ENCODE measurements at places on chromosomes 2 and 18.
A peak's percentile ranks its signal among the peaks of the same experiment; 100 is the strongest.

DNA sequence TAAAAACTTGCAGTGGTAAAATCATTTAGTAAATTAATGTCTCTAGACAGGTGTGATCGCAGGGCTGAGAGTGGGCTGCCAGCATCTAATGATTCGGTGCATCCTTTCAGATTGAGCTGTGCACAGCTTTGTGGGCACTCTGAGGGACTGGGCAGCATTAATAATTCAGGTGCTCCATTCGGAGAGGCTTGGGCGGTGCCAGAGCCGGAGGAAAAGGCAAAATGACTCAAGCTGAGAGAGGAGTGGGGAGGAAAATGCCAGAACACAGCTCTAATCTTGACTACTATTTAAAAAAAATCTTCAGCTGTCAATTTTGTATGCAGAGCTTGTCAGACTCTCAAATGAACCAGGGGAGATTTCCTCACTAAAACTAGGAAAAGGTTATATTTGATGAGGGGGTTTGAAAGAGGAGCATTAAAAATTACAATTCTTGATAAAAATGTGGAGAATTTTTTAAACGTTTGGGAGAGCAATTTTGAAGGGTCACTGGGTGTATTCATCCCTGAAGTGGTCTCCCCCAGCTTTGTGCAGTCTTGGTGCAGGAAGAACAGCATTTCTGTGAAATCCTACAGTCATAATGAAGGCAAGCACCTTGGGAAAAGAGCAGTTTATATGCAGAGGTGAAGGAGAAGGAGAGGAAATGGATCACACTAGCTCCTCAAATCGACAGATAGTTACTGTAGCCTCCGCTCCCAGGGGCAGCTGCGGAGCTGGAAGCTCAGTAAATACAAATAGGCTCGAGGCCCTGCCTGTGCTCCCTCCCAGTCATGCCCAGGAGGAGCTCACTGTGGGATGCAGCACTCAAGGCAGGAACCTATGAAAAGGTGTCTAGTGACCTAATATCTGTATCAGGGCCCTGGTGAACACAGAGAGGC is 535.4 kb upstream of the RAB6C start:
- no peak for DNase-seq

GRCh38 chr18:48599391-48599790 is 60.6 kb downstream of the CTIF start:
- no peak for DNase-seq

DNA sequence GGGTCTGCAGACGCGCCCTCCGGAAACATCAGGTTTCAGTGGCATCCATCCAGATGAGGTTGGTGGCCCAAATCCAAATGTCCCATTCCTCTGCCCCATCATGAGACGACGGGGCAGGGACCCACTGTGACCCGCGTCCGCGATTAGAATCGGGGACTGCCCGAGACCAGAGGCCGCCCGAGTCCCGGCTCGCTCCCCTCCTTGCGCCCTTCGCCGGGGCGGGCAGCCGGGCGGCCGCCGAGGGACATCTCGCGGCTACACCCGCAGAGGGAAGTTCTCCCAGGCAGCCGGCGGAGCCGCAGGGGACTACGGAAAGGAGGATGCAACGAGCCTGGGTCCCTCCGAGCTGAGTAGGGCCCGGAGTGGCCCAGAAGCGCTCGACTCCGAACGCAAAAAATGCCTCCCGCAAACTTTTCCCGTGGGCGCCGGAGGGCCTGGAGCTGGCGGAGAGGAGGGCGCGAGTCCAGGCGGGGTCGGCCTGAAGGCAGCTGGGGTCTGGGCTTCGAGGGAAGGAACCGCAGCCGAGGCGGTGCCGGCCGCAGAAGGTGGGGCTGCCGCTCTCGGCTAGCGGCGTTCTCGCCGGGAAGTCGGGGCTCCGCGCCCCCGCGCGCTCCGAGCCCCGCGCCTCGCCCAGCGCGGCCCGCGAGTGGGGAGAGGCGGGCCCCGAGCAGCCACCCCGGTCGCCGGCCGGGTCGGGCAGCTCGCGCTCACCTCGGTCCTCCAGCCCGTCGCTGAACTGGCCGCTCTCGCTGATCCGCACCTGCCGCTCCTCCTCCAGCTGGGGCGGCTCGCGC is 580 bp downstream of the TMEM163 start:
- no peak for DNase-seq

DNA sequence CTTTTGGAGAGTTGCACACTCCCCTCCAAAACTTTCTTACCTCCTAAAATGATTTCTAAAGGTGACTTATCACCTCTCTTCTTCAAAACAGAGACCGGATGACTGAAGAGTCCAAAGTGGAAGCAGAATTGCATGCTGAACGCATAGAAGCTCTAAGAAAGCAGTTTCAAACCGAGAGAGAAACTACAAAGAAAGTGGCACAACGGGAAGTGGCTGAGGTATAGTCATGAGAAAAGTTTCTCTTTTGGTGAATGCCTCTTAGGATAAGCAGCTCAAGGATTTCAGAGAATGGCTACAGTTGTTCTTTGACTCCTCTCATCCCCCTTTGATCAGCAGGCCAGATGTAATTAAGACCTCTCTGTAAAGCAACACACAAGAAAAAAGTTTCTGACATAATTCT is 73.6 kb downstream of the GTF3C3 start:
- DNase-seq: no peak

DNA sequence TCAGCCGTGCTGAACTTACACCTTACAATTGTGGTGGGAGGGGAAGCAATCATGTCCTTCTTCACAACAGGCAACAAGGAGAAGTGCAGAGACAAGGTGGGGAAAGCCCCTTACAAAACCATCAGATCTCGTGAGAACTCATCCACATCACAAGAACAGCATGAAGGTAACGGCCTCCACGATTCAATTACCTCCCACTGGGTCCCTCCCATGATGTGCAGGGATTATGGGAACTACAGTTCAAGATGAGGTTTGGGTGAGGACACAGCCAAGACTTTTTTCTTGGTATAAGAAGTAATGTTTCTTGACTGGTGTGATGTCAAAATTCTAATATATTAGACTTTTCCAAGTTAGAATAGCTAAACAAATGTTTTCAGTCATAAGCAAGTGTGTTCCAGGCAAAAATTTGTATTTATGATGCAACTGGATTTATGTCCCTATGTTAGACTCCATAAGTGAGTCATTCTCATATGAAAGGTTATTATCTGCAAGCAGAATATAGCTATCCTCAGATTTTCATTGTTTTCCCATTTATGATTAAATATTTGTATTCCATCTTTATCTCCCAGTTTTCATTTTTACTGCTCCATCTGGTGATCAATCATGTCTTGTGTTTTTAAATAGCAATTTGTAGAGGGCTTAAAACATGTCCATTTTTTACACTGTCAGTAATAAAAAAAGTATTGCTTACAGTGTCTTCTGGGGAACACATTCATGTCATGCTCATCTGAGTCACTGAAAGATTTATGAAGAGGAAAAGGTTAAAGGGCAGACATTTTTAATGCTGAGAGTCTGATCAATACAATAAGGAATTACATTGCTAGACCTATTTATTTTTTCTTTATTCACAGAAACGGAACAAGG is 995.2 kb upstream of the CDH2 start:
- DNase-seq: no peak

GRCh38 chr18:74796841-74797576 is 199.3 kb downstream of the ZNF407 start:
- no peak for DNase-seq

GRCh38 chr2:175180701-175181103 is 808 bp downstream of the ATP5MC3 start:
- DNase-seq: peak; percentile 47

DNA sequence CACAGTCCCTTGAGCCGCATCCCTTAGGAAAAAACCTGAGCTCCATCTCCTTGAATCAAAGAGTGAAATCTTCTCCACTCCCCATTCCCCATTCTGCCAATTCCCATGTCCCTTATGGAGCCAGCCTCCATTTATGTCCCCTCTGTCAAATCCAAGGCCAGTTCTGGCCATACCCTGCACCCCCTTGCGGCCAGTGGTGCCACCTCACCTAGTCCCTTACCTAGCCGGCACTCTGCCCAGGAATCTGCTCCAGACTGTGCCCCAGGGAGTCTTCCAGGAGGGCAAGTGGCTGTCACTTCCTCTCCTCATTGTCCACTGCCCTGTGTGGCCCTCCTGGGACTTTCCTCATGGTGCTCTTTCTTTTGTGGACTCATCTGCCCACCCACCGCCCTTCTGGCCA is 195.4 kb upstream of the RMP24 start:
- DNase-seq: no peak

GRCh38 chr2:193199322-193199721 is 1004.6 kb upstream of the TMEFF2 start:
- no peak for DNase-seq

GRCh38 chr2:155600296-155600695 is 732.2 kb downstream of the NR4A2 start:
- DNase-seq: no peak

DNA sequence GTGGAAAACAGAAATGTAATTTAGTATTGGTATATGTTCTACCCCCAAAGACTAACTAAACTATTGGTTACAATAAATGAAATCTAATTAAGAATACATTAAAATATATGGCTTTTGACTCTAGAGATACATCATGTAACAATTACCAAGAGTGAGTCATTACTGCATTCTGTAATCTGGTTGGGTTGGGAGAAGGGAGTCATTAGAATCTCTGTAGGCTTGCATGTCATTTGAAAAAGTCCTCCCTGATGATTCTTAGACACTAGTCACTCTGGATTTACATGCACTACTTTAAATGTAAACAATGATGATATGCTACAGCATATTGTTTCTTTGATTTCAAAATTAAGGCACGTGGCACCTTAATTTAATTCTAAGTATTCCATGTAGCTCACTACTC is 293.4 kb upstream of the CHST9 start:
- no peak for DNase-seq

GRCh38 chr2:226782092-226782713 is 17.4 kb downstream of the IRS1 start:
- no peak for DNase-seq

DNA sequence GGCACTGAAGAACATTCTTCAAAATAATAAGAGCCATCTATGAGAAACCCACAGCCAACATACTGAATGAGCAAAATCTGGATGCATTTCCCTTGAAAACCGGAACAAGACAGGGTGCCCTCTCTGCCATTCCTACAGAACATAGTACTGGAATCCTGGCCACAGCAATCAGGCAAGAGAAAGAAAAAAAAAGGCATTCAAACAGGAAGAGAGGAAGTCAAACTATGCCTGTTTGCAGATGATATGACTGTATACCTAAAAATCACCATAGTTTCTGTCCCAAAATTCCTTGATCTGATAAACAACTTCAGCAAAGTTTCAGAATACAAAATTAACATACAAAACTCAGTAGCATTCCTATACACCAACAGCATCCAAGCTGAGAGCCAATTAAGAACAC is 119.5 kb upstream of the PARD3B start:
- no peak for DNase-seq

- DNase-seq: no peak
Observed at GRCh38 chr18:10318691-10318970, 135.8 kb upstream of the APCDD1 start.

DNA sequence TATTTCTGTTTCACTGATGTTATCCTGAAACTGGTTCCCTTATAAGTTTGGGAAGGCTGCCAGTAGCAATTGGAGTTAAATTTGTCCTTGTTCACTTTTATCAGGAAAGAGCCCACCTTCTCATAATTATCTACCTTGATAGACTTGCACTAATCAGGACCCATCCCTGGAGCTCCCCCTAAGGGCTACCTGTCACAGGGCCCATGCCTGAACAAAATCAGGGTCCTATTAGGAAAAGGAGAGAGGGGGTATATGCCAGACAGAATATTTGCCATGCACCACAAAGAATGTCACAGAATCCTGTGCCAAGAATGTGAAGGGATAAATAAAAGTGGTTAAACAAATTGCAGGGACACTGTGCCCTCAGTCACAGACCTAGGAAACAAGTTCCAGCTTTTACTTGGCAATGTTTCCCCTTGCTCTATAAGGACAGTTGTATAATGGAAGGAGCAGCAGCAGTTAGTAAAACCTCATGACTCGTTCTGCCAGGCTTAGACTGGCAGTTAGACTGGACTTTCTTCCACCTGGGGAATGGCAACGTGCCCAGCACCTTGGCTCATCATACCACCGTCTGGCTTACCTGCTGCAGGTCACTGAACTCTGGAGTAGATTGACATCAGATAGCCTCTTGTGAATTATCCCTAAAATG is 32.3 kb upstream of the VWC2L start:
- no peak for DNase-seq

DNA sequence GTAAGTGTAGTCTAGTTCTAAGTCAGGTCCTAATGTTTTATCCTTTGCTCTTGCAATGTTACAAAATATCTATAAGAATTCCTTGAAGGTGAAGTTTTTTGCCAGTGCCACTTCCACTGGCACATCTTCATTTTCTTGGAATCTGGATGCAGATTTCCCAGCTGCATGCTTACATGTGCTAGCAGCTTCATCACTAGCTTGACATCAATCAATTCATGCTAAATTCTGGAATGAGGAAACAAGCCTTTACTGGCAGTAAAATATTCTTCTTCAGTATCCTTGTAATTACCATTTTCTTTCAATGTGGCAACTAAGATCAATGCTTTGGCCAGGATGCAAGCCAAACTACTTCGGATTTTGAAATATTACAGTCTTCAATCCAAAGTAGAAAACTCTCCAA is 200.6 kb upstream of the SIX2 start:
- no peak for DNase-seq

- no peak for DNase-seq
Observed at GRCh38 chr2:239108459-239108858, 260.6 kb downstream of the TWIST2 start.

DNA sequence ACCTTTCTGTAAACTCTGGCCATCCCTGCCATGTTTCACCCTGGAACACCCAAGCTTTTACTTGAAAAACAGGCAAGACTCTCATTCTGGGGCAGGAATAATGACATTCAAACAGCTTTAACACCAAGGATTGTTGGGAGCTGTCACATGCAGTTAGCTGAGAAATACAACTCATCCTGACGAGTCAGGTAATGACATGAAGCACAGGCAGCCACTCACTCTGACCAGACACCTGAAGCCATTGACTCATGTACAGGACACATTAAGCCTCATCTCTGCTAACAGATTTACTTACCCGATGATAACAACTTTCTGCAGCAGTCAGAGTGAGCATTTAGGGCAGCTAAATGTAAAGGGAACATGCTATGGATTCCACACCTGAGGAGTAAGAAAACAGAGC is 163.1 kb upstream of the PGAP1 start:
- DNase-seq: no peak

GRCh38 chr2:30237239-30237965 is 6.1 kb downstream of the LBH start:
- no peak for DNase-seq

GRCh38 chr2:69113627-69114026 is 100.6 kb downstream of the ANTXR1 start:
- no peak for DNase-seq

DNA sequence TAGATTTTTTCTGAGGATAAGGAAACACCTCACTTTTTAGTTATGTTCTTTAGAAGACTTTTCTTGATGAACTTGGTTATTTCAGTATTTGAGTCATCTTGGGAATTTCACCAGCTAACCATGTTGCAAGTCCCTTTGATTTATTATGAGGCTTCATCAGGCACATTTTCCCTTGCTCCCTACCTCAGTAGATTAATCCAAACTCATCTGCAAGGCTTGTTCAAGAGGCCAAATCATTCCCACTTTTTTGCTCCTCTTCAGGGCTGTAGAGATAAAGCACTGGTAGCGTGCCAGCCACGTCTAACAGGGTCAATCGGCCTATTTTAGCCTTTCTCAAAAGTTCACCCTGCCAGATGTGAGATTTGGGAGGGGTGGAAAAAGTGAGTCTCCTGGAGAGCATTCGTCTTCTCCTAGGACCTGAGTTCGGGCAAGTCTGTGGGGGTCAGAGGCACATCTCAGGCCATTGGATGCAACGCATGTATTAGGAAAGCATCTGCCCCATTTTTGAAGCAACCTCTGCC is 120.3 kb downstream of the RDH14 start:
- no peak for DNase-seq

GRCh38 chr2:12116228-12116750 is 369.9 kb downstream of the LPIN1 start:
- no peak for DNase-seq

All from activated T-cell treated with anti-CD3 and anti-CD28 coated beads for 48 hours (primary cell).